ENCODE measurements at places on chromosomes 16 and 17. TPM values are rescaled to one million over a fixed set of nuclear protein-coding genes. Genes with fewer than 3 reads are reported as not detected.

The TMEM238L gene
- polyA plus RNA-seq, result 1.9 TPM

- DNase-seq, result no peak
Measured at GRCh38 chr16:16021020-16021419, 71.6 kb downstream of the ABCC1 start.

DNA sequence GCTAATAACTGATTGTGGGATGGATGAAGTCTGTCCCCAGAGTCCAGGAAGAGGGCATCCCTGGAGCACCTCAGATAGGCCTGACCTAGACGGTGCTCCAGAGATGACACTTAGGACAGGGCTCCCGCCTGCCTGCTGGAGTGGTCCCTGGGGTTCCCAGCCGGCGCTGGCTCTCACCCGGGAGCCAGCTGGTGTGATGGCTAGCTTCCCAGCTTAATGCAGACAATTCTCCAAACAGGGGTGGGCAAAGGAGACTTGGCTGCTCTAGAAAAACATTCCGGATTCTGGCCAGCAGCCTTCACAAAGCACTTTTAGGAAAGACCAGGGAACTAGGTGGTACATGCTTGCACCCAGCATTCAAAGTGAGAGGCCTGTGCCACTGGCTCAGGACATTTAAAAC lies 18.6 kb downstream of the ACE start:
- DNase-seq, result no peak

- no peak for DNase-seq
Measured at GRCh38 chr17:36748272-36748671, 146.9 kb downstream of the MRM1 start.

- DNase-seq, result no peak
Measured at GRCh38 chr17:68451670-68452354, 5.5 kb downstream of the WIPI1 start.

DNA sequence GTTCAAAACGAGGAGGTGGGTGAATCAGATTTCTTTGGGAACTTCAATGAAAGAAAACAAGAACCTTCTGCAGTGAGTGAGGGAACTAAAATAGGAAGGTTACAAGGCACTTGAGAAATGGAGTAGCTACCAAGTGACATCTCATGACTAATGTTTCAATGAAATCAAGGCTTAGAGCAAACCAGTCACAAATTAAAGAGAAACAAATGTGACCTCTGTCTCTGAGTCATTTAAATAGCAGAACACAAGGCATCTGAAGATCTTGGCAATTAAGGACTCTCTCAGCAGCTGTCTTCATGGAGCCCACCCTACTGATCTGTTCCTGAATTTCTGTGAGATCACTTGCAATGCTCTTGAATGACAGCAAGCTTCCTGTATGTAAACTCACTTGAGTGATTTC lies 109.5 kb downstream of the CDH11 start:
- no peak for DNase-seq

DNA sequence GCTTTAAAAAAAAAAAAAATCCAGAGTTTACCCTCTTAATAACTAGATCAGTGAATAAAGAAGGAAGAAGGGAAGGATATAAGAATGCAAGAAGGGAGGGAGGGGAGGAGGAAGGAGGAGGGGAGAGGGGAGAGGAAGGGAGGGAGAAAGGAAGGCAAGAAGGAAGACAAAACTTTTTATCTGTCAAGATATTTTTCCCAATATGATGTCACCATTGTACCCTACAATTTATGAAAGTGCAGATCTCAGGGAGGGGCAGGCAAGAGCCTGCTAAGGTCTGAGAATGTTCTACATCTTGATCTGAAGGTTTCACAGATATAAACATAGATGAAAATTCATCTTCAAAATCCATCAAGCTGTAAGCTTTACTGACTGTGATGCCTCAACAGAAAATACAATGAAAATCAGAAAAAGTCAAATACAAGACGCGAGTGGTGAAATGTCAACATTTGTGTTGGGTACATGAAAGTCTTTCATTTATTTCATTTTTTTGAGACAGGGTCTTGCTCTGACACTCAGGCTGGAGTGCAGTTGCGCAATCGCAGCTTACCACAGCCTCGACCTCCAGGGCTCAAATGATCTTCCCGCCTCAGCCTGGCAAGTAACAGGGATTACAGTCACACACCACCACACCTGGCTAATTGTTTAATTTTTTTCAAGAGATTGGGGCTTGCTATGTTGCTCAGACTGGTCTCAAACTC lies 57.1 kb upstream of the EMP2 start:
- no peak for DNase-seq

DNA sequence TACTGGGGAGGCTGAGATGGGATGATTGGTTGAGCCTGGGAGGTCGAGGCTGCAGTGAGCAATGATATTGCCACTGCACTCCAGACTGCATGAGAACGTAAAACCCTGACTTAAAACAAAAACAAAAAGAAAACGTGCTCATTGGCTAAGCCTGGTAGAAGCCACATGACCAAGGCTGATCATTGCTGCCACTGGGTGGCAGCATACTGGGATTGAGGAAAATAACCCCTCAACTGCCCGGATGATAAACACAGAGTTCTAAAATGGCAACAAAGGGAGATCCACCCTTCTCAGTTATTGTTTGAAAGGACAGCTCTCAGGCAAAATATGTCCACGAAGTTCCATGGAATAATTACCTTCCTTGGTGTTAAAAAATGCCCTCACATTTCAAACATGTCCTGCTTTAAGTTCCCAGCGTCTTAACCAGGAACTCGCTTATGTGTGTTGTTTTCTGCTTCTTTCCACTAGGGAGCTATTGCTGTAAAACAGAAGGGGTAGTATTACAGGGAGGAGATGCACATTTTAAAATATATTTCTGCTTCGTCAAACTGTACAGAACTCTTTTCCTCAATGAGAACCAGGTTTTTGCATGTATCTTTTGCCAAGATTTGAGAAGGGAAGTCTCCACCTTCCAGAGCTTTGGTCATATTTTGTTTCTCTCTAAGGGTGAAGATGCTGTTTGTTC lies 675.3 kb downstream of the MAF start:
- DNase-seq, result no peak

Measured in right renal pelvis (tissue), 4 donors.